ENCODE measurements at places on chromosomes 5 and 9.

DNA sequence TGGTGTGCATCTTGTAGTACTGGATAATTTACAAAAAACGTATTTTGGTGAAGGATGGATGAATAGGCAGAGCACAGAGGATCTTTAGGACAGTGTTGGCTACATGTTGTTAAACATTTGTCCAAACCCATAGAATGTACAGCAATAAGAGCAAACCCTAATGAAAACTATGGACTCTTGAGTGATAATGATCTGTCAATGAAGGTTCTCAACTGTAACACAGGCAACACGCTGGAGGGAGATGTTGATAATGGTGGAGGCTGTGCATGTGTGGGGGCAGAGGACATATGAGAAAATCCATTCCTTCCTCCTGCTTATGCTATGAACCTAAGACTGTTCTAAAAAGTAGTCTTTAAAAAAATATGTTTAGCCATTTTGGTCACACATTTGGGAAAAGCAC is 194.0 kb downstream of the FER start:
- DNase-seq: no peak

- DNase-seq: no peak
Observed at GRCh38 chr5:3590967-3591900, 4.4 kb upstream of the IRX1 start.

GRCh38 chr5:7456206-7456605 is 60.3 kb downstream of the ADCY2 start:
- no peak for DNase-seq

DNA sequence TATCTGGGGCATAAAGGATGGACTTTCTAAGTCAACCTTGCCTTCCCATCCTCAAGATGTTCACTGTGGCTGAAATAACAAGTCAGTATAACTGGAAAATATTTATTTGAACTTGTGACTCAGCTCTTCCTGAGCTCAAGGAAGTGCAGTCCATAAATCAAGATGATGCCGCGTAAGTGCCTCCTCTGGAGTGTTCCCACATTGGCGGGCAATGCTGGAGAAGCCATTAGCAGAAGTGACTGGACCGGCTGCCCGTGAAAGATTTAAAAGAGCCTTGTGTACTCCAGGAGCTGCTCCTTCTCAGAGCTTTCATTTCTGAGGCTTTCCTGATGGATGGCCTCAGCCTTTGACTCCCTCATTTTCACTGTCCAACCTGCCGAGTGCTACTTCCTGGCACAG is 17.4 kb downstream of the TMOD1 start:
- DNase-seq: no peak

GRCh38 chr5:155562158-155562557 is 548.6 kb downstream of the KIF4B start:
- no peak for DNase-seq

All from NCI-H146 (cell line).